NCI-H1694 treated with DMSO at 0.1 percent for 48 hours (cell line): ENCODE measurements at places on chromosomes 5 and 9.

- peak; percentile 31 for DNase-seq
Observed at GRCh38 chr9:99660191-99660636, 161.5 kb upstream of the NR4A3 start.

DNA sequence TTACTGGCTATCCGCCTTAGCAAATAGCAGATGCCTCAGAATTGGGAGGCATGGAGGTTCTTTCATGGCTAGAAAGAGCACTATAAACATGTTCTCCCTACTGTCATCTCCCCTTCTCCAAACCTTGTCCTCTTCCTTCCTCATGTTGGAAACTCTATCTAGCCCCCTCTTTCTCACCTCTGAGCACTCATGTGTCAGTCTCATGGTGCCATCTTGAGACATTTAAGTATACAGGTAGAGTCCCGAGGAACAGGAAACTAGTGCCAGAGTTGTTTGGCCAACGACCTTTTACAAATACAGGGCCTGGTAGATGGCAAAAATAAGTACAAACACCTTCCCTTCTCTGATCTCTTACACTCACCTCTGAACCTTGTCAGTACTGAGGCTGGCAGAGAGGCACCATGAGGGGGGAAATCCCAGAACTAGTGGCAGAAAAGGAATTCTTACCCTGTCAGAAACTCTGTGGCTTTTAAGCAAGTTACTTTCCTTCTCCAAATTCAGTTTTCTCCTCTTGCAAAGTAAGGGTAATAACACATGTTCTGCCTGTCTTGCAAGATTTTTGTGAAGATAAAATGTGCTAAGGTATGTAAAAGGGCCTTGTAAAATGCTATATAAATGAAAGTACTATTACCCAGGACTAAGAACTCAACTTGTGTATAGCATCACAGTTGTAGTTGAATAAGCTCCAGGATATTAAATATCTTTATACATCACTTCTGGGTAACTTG is 94.1 kb upstream of the SNX2 start:
- no peak for DNase-seq

DNA sequence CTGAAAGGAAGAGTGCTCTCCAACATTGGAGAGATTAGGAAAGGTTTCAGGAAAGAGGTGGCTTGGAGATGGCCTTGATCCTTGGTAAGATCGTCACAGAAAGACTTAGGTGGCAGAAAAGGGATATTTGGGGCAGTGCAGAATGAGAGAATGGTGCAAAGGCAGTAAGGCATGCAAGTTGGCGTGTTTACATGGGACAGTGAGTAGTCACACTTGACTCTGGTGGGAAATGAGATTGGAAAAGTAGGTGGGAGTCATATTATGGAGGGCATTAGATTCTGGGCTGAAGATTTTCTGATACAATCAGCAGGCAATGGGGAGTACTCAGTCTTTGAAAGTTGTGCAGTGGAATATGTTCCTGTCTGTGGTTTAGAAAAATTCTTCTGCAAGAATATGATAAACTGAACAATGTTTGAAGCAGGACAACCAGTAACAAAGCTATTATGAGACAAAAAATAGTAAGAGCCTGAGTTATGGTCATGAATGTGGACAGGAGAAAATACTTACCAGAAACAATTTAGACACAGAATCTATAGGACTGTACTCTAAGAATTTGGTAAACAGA is 76.2 kb upstream of the ANKRD55 start:
- no peak for DNase-seq

DNA sequence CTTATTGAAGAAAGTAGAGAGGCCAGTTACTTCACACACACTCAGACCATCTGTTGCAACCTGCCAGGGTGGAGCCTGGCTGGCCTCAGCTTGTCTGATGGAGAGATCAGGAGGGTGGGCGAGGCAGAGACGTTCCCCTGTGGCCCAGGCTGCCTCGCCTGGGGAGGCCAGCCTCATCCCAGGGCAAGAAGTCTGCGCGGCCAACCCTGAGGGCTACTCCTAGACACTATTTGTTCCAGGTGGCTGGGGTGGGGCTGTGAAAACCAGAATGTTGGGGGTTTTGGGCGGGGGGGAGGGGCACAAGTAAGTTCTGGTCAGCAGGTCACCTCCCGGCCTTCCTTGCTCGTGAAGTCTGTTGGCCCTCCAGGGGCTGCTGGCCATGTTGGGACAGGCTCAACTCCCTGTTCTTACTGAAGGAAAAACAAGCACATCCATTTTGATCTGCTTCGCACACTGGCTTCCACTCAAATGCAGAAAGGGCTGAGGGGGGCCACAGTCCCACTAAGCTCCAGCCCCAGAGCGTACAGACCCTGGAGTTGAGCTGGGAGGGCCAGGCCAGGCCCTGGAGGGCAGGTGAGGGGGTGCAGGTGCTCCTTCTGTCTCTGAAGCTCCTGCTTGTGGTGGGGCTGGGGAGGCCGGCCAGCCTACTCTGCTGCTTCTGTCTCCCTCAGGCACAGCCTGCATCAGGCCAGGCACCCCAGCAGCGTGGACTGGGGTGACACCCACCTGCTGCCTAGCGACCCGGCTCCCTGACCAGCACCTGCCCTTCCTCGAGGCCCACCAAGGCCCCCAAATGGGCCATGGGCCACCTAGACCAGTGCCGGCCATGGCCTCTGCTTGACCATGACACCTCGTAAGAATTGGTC is 46.6 kb downstream of the SECISBP2 start:
- DNase-seq: no peak

DNA sequence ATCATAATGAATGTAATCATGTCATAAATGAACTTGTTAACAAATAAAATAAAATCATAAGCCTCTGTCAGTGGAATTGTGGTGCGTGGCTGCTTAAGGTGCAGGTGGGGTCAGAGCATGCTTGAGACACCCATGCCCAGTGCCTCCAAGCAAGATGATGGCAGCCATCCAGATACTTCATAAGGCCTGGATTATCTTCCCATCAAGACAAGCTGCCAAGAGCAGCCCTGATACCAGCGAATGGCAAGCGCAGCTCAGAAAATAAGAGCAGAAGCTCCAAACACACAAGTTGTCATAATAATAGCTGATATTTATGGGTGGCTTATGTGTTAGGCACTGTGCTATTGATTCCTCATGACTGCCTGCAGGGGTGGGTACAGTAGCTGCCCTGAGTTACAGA is 21.8 kb upstream of the LMX1B start:
- peak; percentile 5 for DNase-seq

DNA sequence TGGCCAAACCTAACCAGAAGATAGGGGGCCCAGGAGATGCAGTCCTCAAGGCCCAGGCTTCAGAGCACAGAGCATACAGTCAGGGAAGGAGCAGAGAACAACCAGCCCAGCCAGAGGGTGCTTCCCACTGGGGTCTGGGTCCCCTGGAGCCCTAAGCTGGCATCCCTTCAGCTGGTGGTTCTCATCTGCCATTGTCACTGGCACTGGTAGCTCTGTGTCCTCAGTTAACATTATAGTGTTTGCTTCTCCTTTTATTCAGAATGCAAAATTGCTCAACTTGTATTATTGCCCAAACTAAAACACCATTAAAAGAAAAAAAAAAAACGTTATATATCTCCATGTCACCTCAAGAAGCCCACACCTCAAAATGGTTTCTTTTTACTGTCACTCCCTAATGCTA is 219.2 kb downstream of the ENC1 start:
- no peak for DNase-seq

GRCh38 chr9:93900971-93901861 is 53.9 kb downstream of the BARX1 start:
- no peak for DNase-seq

GRCh38 chr5:106843812-106844416 is 826.8 kb downstream of the EFNA5 start:
- no peak for DNase-seq

- no peak for DNase-seq
Observed at GRCh38 chr9:37639841-37640240, 10.9 kb upstream of the FRMPD1 start.

DNA sequence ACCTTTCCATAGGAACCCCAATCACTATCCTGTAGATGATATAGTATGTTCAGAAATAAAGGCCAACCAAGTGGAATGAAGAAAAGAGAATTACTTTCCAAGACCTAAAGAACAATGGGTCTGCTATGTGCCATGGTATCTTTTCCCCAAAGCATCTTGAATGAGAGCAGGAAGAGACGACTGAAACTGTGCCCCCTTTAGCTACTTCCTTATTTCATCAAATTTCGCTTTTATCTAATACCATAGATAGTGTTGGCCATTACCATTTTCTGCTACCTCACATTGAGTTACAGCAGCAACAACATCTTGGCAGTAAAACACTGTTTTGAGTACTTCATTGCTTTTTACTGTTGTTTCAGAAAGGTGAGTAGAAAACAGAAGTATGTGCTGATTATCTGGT is 266.6 kb downstream of the CD180 start:
- no peak for DNase-seq

DNA sequence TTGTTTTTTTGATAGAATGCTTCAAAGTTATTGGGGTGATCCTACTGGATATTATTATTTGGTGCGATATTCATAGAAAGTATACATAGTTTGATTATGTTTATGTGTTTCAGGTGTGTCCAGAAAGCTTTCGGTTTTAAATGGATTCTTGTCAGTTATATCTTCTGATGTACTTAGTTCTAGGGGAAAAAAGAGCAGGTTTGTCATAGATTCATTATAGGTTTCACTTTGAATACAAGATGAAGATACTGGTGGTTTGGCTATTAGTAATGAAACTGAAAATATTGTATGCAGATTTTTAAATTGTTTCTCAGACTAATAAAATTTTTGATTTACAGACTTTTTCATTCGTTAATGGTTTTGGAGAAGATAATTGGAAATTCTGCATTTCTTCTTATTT is 98.9 kb downstream of the MAN2A1 start:
- no peak for DNase-seq

DNA sequence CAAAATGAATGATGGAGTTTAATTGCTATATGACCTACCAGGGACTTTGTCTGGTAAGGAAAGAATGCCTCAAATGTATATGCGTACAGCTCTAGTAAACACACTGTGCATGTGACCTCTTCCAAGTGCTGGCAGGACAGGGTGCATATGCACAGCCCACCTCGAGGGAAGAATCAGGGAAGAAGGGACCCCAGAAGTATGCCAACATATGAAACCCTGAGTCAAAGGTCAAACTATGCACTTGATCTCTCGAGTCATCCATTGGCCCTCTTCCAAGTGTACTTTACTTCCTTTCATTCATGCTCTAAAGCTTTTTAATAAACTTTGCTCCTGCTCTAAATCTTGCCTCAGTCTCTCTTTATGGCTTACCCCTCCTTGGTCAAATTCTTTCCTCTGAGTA is 804.6 kb upstream of the COX7C start:
- DNase-seq: no peak

DNA sequence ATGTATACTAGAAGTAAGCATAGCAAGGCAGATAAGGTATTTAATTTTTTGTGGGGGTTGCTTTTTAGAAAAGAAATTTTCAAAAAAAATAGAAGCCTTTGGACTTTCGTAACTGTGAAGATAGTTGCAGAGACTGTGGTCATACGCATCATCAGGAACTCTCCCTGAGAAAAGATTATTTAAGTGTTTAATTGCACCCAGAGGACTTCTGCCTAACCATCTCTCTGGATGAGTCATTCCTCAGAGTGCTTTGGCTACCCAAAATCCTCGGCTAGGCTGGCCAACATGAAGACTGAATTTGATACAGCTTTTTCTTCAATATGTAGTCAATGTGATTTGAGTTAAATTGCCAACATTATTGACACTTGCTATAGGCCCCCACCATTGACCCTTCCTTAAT is 296.4 kb downstream of the TLR4 start:
- DNase-seq: no peak
